ENCODE measurements at places on chromosomes 1 and 21. TPM values are rescaled to one million over a fixed set of nuclear protein-coding genes. Genes with fewer than 3 reads are reported as not detected.

- no peak for DNase-seq
These were observed 157.2 kb upstream of the KAZN start for GRCh38 chr1:14441302-14441741.

- no peak for DNase-seq
These were observed 59.6 kb upstream of the MACF1 start for GRCh38 chr1:39144924-39145323.

GRCh38 chr1:6546326-6546725 is 8.0 kb downstream of the NOL9 start:
- DNase-seq, result no peak

- no peak for DNase-seq
These were observed 35.6 kb downstream of the LYST start for GRCh38 chr1:235831148-235831547.

GRCh38 chr1:175078629-175079028 is 11.0 kb downstream of the TNN start:
- no peak for DNase-seq

CLEC20A gene
- not detected for total RNA-seq

DNA sequence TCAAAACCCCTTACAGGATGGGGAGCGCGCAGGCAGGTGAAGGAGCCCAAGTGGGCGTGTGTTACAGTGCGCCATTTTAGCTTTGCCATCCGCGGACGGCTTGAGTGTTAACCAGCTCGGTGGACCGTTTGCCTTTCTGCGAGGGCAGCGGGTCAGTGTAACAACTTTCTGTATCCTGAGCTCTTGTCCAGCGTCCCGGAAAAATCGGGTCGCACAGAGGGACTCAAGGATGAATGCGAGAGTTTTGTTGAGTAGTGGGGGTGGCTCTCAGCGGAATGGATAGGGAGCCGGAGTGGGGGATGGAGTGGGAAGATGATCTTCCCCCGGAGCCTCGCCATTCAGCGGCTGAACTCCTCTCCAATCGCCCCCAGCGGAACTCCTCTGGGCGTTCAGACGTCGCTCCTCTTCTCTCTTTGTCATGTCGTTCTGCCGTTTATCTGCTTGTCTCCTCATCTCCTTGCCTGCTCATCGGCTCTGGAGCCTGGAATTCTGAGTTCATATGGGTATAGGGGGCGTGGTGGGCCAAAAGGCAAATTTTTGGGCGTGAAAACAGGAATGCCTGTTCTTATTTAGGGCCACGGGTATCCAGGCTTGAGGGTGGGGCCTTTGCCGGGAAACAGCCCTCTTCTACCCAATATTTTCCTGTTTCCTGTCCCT is 295.4 kb downstream of the CTH start:
- DNase-seq, result no peak

Data from Karpas-422 (cell line).